Activated naive CD8-positive, alpha-beta T cell treated with anti-CD3 and anti-CD28 coated beads for 36 hours (primary cell): ENCODE measurements at places on chromosomes 7 and 10.

- no peak for DNase-seq
These were observed 51.1 kb upstream of the AHR start for GRCh38 chr7:17247357-17247756.

DNA sequence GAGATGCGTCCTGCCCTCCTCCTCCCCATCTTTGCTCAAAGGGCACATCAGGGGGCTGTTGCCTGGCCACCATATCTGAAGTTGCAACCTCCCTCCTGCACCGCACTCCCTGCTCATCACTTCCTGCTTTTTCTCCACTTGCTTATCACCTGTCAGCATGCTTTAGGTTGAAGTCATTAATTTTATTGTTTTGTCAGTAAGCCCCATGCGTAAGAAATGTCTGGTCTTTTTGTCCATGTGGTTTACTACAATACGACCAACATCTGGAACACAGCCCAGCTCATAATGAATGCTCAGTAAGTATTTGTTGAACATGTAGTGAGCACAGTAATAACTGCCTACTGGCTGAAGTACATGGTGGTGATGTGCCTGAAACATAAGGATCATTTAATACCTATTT is 71.6 kb upstream of the GJD4 start:
- DNase-seq = no peak

GRCh38 chr10:24344695-24345463 is 135.9 kb downstream of the KIAA1217 start:
- DNase-seq = no peak

DNA sequence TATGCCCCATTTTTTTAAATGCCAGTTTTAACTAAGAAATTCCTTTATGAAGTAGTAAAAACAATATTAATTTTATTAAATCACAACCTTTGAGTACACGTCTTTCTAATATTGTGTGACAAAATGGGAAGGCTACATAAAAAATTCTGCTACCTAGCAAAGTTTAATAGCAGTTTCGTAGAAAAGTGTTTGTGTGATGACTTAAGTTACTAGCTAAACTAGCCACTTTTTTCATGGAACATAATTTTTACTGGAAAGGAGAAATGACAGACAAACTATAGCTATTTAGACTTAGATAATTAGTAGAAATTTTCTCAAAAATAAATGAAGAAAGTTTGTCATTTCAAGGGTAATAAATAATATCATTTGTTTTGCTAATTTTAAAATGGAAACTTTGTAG is 153.1 kb downstream of the GPAM start:
- no peak for DNase-seq

DNA sequence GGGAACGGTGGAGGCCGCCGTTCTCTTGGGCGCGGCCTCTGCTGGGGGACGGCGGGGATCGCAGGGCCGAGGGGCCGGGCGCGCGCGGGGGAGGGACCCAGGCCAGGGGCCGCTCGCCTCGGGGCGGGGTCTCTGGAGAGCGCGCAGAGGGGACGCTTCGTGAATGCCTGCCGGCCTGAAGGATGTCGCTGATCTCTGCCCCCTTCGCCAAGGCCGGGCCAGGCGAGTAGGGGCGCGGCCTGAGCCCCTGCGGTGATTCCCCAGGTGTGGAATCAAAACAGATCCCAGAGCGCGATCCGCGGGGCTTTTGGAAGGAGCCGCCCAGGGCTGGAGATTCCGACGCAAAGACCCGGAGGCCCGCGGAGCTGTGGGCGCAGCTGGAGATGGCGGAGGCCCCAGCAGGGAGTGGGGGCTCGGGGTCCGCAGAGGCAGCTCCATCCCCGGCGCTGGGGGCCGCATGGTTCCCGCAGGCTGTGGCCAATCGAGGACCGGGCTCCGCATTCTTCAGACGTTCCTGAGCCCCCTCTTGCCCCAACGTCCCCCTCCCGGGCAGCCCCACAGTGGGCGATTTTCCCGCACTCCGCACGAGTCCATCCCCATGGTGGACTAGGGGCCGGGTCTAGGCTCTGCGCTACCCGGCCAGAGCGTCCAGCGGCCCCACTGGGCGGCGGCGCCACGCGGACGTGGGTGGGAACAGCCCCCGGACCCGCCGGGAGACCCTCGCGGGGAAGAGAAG is 166.0 kb downstream of the ACTR3B start:
- no peak for DNase-seq

DNA sequence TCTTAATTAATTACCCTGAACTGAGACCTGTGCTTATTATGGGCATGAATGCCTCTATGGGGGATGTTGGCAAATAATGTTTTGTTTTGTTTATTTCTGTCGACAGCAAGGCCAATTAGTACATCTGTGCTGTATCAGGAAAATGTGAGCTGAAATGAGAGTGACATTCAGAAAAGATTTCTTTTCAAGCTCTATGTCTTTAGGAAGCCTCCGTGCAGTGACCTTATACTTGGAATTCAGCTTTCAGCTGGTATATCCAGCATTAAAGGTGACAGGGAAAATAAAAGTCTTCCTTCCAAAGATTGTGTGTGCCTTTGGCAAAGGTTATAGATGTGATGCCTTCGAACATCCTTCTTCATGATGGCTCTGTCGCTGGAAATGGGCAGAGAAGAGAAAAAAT is 1061.1 kb downstream of the SORCS3 start:
- no peak for DNase-seq

DNA sequence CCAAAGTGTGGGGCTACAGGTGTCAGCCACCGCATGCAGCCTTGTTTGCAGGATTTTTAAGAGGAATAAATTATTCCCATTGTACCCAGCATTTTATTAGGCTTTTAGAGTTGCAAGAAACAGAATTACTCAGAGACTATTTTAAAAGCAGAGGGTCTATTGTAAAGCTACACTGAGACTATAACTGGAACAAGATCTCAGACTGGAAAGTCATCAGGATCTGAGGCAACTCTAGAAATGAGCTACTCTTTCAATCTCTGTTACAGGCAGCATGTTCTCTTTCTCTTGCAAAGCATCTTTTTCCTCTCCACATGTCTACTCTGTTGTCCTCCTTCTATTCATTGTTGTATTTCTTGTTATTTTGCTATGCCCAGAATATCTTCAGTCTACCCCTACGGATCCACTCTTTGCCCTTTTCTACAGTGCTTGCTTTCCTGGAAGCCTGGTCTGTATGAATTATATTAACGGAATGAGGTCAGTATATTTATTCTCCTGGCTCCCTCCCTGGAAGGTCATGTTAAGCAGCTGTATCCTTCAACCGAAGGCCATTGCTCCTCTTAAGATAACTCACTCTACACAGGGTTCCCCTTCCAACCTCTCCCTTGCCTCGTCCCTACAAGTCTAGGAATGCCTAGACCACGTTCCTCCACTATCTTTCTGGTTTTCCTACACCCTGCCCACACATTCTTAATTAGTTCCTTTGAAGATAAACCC is 27.7 kb upstream of the MICU1 start:
- DNase-seq = no peak

GRCh38 chr7:4058158-4058557 is 623.9 kb upstream of the FOXK1 start:
- no peak for DNase-seq

- DNase-seq = no peak
These were observed 226.3 kb downstream of the AHR start for GRCh38 chr7:17524746-17525145.

GRCh38 chr7:24024276-24025068 is 259.5 kb upstream of the NPY start:
- no peak for DNase-seq

- no peak for DNase-seq
These were observed 1071.5 kb upstream of the C7orf33 start for GRCh38 chr7:147519062-147519461.

- no peak for DNase-seq
These were observed 30.7 kb downstream of the RTKN2 start for GRCh38 chr10:62237966-62238365.

- DNase-seq = peak; percentile 74
These were observed 63.7 kb upstream of the WAPL start for GRCh38 chr10:86585037-86585929.

DNA sequence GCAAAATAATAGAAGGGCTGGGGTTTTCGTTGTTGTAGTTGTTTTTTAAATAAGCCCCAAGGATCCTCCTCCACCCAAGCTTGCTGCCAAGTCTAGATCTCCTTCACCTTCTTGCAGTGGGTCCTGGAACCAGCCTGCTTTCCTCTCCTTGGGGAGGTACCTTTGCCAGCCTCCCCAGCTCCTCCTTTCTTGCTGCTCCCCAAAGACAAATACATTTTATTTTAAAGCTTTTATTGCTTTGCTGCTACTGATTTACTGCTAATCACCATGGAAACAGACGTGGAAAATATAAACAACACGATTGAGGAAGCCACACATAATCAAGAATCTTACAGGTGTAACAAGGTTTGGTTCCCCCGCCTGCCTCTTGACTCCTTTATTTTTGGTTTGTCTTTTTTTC is 17.4 kb upstream of the SLF2 start:
- DNase-seq = no peak

DNA sequence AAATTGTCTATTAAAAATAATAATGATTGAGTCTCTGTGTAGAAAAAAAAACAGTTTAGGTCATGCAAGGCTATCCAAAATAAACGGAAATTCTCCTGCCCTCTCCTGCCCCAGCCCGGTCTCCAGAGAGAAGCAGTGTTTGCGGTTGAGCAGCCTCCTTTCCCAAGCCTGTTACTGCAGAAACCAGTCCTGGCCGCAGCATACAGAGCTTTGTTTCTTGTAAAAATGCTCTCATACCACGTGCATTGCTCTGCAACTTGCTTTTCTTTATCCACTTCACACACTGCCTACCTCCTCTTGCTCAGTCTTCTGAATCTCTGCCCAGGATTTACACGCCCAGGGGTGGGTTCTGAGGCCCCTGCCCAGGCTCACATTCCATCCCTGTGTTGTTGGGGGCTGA is 34.4 kb upstream of the CUL1 start:
- no peak for DNase-seq

DNA sequence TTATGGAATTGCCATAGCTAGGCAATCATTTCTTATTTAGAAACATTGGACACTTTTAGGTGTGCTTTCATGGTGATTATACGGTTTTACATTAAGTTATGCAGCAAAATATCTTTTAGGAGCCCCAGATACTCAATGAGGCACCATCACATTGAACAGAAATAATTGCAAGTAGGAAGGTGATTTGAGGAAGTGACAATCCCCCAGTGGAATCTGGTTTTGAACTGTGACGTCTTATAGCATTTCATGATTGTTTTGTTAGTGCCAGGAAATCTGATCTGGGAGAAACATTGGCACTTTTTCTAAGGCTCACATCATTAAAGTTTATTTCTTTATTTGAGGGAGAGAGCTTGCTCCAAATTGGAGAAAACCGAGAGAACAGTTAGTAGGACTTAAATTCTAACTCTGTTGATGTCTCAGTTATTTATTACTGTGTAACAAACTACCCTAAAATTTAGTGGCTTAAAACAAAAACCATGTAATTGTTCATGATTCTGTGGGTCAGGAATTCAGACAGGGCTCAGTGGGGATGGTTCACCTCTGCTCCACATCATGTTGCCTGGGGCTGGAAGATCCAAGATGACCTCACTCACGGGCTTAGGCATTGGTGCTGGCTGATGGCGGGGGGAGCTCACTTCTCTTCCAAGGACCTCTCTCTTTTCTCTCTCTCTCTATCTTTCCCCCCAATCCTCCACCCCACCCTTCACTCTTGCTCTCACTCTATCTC is 78.2 kb upstream of the STEAP1B start:
- DNase-seq = no peak

GRCh38 chr7:42152329-42153205 is 84.4 kb downstream of the GLI3 start:
- DNase-seq = no peak

DNA sequence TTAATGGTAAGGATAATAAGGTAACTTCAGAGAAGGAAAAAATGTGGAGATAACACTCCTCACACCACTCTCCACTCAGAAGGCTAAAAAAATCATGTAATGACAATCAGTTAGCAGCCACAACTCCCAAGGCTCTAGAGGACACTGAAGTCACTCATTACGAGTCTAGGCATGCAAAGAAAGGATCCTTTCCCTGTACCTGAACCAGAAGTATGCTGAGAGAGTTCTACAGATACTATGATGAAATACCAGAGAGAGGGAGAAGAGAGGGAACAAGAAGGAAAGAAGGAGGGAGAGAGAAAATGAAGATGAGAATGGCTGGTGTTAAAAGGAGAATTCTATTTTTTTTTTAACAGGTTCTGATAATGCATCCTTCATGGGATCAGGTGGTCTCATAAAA is 224.3 kb upstream of the PLXNA4 start:
- DNase-seq = no peak

GRCh38 chr10:132306343-132306685 is 1.4 kb downstream of the STK32C start:
- DNase-seq = no peak

DNA sequence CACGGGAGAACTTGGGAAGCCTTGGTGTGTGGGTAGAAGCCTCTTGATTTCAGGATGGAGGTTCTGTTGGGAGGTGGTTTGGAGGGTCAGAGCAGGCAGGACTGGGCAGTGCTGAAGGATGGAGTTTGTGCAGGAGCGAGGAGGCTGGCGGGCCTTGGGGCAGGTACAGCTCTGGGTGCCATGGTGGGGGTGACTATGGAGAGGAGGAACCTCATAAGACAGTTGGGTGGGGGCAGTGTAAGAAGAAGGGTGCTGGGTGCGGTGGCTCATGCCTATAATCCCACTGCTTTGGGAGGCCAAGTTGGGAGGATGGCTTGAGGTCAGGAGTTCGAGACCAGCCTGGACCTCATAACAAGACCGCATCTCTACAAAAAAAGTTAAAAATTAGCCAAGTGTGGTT is 54.7 kb upstream of the GTF2IRD1 start:
- no peak for DNase-seq

GRCh38 chr7:38311329-38311937 is 38.0 kb upstream of the TARP start:
- no peak for DNase-seq

DNA sequence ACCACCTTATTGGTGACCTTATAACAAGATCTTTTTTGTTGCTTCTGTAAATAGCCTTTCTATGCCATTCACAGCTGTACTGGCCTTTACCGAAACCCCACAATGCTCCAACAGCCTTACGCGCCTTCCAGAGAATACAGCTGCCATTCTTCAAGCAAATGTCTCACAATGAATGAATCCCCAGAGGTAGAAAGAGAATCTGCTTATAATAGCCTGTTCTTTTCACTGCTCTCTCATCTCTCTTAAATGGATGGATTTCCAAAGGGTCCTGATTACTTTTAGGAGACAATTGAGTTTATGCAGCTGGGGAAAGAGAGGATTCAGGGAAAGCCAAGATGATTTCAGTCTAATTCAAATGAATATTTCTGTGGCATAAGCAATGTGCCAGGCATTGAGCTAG is 183.1 kb upstream of the PDE1C start:
- no peak for DNase-seq

- peak; percentile 19 for DNase-seq
These were observed 1.3 kb downstream of the CYTH3 start for GRCh38 chr7:6271060-6271658.
